EL (cell line): ENCODE measurements at places on chromosomes 1 and 21.

- DNase-seq = no peak
These were observed 169.4 kb downstream of the GABPA start for GRCh38 chr21:25904044-25904695.

- DNase-seq = no peak
These were observed 2.3 kb upstream of the PLA2G2A start for GRCh38 chr1:19981507-19982312.

DNA sequence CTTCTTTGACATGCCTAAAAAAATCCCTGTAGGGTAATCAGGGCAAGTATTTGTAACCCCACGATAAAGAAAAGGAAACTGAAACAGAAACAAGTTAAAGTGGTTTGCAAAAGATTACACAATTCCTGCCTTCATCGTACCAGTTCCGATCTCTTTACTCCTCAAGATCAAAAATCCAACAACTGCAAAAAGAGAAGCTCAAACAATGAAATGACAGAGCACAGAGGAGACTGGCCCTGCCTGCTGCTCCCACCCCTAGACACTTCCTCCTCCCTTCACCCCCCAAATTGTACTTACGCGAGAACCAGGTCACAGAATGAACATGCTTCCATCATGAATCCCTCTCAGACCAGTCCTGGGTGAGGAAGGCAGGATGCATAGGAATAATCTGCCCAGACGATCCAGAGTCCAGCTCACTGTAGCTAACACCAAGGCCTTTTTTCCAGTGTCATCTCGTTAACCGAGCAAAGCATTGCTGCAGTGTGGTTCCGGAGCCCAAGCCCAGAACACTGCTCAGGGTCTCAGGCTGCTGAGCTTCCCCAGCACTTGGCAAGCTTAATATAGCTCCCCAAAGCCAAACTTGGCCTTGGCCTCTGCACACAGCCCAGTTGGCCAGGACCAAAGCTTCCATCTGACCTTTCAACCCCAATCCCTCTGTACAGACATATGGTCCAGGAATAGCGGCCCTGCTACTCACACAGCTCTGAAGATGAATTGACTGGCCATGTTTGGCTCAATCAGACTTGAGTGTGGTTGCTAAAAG, 20.3 kb downstream of the RXRG start:
- no peak for DNase-seq

DNA sequence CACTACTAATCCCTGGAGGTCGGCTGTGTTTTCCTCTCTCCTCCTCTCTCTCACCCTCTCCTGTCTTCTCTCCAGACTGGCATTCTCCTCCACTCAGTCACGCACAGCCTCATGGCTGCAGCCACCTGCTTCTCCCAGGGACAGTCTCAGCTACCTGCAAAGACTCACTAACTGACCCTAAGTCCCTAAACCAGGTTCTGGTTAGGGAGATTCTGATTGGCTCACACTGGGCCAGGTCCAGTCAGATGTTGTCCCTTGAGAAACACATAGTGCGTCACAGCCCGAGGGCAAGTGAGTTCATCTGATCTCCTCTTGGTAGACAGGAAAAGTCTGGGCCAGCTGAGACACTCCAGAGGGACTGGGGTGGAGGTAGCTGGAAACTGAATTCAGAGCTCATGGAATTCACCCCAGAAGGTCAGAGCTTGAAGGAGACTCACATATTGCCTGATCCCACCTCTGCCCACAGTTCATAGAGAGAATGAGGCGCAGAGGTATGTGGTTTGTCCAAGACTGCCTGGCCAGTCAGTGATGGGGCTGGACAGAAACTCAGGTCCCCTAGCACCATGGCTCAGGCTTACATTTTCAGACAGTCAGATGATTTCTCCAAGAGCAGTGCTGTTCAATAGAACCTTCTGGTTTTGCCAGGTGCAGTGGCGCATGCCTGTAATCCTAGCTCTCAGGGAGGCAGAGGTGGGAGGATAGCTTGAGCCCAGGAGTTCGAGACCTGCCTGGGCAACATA, 40.4 kb upstream of the RPL11 start:
- peak; percentile 66 for DNase-seq

DNA sequence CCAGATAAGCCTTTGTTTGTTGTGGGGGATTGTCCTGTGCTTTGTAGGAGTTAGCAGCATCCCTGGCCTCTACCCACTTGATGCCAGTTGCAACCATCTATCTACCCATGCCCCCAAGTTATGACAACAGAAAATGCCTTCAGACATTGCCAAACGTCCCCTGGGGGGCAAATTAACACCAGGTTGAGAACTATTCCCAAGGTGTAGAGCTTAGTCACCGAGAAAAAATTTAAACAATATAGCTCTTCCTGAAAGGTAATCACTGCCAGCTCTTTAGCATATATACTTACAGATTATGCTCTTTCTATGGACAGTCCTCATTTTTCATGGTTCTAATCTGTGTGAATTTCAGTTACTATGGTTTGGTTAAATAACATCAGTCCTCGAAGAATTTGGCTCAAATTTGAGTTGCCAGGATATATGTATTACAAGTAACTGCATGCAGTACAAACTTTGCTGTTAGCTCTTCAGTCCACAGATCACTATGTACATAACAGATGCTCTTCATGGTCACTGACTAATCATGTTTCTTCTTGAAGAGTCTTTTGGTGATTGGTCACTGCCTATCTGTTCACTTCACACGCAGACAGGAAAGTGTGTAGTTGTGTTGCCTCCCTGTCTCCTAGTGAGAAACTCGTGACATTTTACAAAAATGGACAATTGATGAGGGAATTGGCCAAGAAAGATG, 25.2 kb downstream of the MAPKAPK2 start:
- no peak for DNase-seq
